ENCODE measurements at places on chromosomes 16 and 17.
A peak's percentile ranks its signal among the peaks of the same experiment; 100 is the strongest.

DNA sequence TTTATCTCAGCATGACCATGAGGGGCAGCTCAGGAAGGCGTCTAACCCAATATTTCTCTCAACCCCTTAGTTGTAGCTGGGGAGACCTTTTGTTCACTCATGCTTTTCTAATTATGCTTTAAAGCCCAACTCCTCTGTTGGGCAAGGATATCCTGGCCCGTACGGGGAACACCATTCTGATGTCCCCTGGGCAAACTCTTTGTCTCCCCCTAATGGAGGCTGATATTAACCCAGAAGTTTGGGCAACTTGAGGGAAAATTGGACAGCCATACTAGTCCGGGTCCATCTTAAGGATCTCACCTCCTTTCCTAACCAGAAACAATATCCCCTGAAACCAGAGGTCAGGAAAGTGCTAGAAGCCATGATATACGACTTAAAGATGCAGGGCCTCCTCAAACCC lies 143.7 kb upstream of the COX10 start:
- no peak for DNase-seq

GRCh38 chr16:9134739-9135138 lies 43.3 kb downstream of the HAPSTR1 start:
- peak; percentile 30 for DNase-seq

GRCh38 chr17:77419547-77420094 lies 278.9 kb downstream of the SEC14L1 start:
- DNase-seq = no peak

DNA sequence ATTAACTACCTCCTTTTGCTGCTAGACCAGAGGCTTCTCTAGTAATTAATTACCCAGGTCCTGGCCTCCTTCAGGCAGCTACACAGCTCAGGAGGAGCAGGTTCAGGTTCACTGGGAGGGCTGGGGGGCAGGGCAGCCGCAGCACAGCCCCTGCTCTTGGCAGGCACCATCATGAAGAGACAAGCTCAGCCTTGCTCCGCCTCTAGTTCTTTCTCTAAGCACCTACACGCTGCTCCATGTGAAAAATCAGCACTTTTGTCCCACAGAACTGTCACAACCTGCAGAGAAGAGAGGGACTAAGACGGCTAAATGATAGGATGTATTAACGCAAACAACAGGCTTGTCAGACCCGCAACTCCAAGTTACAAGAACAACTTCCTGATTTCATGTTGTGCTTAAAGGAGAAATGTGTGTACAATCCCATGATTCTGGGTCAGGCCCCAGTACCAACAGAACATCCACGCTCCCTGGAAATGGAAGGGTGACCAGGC lies 53.4 kb downstream of the GRB2 start:
- no peak for DNase-seq

Data from fibroblast of gingiva (primary cell).